ENCODE measurements at places on chromosomes 6 and 20.
A peak's percentile ranks its signal among the peaks of the same experiment; 100 is the strongest.

DNA sequence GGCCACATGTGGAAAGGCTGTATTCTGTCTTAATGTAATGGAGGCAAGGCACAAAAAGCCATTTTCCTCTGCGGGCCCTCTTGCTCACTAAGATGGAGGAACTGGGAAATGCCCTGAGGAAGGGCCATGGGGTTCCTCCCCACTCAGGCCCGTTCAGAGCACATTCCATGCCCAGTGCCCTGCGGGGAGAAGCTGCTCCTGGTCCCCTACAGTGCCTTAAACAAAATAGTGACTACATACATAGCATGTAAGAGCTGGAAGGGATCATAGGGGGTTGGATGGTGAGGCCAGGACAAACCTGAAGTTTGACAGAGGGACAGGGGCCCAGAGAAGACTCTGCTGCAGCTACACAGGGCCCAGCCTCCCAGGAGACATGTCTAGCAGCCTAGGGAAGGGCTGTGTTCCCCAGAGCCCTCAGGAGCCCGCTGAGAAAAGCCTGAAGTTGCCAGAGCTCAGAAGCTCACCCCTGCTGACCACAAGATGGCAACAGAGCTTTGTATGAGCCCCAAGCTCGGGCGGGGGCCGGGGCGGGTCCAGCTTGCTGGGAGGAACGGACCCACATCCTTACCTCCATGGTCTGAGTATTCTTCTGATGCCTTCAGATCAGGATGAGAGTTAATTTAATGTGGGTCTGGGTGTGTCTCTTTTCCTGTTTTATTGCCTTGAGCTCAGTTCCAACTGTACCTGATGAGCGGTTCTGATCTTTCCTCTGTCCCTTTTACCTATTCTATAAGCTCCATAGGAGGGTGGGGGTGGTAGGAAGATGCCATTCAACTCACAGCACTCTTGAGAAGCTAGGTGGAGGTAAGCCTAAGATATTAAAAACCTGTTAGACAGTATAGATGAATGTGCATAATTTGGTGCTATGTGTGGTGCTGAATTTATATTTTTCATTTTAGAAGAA is 242.9 kb downstream of the CDC5L start:
- DNase-seq = peak; percentile 49

DNA sequence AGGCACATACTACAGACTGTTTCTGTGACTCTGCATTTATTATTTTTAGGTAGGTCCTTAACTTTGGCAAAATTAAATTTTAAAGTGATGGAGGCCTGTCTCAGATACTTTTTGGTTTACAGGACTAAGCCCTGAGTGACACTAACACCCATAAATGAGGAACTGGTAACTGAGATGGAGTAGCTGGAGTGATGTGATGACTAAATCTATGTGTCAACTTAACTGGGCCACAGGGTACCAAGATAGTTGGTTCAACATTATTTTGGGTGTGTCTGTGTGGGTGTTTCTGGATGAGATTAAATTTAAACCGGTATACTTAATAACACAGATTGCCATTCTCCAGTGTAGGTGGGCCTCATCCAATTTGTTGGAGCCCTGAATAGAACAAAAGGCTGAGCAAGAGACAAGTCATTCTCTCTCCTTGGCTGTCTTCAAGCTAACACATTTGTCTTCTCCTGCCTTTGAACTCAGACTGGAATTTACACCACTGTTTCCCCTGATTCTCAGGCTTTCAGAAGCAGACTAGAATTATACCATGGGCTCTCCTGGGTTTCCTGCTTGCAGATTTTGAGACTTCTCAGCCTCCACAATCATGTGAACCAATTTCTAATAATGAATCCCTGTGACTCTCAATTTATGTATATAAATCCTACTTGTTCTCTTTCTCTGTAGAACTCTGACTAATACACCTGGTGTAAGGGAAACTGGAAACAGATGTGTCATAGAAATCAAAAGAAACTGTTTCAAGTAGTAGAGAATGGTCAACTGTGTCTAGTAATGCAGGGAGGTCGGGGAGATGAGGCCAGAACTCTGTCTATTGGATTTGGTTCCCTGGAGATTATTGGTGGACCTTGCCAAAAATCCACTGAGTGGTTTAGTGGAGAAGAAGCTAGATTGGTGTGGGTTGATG is 579.2 kb downstream of the EPM2A start:
- DNase-seq = no peak

DNA sequence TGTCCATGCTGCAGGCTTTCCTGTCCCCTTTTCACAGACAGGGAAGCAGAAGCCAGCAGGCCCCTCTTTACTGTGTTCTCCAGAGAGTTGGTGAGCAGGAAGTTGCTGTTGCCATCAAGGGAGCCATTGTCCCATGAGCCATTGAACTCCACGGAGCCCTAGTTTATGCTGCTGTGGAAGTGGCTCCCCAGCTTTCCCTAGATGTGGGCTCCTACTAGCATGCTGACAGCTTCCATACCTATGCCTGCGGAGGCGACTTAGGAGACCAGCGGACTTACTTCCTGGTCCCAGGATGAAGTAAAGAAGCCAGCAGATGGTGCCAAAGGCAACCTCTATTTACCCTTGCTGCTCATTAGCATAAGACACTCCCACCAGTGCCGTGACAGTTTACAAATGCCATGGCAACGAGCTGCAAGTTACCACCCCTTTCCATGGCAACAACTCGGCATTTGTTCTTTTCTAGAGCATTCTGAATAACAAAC is 30.8 kb upstream of the FKBP1A start:
- no peak for DNase-seq

DNA sequence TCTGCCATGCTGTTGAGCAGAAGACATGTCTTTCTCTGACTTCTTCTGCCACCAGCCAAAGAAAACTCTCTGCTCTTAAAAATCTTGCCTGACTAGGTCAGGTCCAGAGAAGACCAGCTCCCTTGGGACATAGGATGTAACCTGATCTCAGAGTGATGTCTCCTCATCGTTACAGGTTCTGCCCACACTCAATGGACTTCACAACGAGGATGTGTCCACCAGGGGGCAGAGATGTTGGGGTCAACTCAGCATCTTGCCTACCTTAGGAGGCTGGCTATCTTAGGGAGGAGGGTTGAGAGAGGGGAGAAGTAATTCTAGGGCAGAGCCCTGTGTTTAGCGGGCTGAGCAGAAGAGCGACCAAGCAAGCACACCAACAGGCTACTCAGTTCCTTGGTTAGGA is 207.6 kb upstream of the CDH4 start:
- DNase-seq = no peak

GRCh38 chr20:63972312-63973159 is 2.8 kb upstream of the ZNF512B start:
- DNase-seq = no peak

DNA sequence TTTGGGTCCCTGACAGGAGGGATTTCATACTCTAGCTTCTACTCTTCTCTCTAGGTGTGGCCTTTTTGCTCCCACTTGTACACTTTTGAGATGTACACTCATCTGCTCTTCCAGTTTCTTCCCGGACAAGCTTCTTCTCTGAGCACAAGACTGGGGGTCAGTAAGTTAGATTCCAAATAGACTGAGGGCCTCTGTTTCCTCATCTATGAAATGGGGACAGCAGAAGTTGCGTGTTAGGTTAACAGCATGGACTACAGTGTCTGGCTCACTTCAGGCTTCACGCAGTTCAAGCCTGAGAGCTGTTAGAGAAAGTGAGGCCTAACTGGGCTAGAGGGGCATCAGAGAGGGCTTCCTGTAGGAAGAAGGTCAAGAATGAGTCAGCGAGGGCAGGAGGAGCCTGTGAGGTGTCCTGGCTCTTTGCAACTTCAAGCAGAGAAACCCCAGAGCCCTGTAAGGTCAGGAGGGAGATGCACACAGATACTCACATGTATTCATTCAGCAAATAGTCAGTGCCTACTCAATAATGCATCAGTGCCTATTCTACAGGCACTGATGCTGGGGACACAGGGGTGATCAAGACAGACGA is 20.6 kb downstream of the XKR7 start:
- DNase-seq = no peak

- DNase-seq = no peak
Observed at GRCh38 chr20:19274412-19275015, 62.1 kb downstream of the SLC24A3 start.

DNA sequence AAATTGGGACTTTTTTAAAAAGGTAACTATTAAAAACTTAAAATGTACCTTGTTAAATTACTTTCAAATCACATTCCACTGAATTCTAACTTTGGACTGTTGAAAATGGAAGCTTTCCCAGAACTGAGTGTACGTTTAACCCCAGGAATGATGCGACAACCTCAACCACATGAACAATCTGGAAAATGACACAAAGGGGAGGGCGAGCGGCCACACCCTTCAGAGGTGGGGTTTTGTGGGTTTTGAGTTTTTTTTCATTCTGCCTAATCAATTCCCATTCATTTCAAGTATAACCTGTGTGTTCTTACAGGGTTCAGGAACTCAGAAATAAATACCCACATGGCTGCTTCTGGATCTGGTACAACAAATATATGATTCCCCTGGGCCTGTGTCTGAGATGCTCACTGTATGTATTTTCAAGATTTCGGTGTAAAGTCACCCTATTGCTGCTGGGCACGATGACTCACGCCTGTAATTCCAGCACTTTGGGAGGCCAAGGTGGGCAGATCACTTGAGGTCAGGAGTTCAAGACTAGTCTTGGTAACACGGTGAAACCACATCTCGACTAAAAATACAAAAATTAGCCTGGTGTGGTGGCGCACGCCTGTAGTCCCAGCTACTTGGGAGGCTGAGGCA is 21.6 kb downstream of the CNKSR3 start:
- DNase-seq = no peak

DNA sequence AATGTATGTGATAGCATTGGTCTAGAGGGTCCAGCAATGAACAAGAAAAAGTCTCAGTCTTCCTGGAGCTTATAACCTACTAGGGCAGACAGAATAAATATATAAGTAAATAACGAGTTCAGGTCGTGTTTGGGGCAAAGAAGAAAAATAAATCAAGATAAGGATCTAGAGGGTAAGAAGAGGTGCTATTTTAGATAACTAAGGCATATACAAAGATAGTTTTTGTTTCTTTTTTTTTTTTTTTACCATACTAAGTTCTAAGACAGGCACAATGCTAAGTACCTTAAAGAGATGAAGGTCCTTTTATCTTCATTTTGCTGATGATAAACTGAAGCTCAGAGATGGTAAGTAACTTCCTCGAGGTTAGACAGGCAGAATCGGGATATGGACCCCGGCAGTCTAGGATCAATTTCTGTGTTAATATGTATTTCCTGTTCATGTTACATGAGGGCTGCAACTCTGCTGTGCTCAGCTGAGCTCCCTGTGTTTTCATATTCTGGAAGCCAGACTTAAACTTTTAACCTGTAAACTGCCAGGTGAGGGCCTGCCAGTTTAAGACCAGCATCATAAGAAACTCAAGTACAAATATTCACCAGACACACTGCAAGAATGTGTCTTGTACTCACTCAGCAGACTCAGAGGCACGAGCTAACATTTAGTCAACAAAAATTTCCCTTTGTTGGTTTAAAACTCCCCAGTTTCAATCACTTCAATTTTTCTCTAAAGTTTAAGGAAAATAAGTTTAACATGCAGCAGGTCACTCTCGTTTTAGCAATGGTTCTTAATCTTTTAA is 23.3 kb downstream of the SESN1 start:
- DNase-seq = no peak

GRCh38 chr6:148550569-148550968 is 196.3 kb upstream of the UST start:
- no peak for DNase-seq

- no peak for DNase-seq
Observed at GRCh38 chr6:113669606-113670005, 187.5 kb upstream of the MARCKS start.

GRCh38 chr20:10129749-10130148 is 88.9 kb upstream of the SNAP25 start:
- DNase-seq = no peak

DNA sequence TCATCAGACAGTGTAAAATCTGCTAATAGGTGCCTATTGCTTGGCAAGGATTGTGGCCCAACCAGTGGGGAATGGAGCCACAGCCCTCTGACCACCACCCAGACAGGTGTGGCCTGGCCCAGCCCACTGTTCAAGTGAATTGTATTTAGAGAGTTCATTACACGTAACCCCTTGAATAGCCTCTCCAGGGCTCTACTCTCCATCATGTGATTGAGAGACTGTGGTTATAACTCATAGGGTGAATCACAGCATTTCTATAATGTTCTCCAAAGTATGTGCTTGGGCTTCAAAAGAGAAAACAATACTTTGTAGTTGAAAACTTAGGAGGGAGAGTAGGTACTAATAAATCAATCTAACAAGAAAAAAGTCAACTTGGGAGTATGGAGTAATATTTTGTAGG is 38.4 kb downstream of the ALDH8A1 start:
- DNase-seq = no peak

GRCh38 chr6:70119218-70119835 is 183.6 kb downstream of the COL9A1 start:
- no peak for DNase-seq

DNA sequence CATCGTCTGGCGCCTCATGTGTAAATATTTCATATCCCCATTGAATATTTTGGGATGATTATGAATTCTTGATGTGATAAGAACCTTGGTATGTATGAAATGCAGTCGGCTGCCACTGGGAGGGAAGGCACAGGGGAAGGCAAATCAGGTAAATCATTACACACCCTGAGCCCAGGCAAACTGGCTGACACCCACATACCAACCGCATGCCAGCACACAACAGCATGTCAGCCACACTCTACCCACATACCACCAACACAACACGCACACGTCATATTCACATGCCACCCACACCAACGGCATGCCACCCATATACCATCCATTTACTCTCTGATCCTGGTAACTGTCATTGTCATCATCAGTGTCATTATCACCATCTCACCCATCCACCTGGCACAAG is 28.3 kb upstream of the MDGA1 start:
- no peak for DNase-seq

GRCh38 chr6:5767471-5767870 is 239.3 kb downstream of the NRN1 start:
- no peak for DNase-seq

DNA sequence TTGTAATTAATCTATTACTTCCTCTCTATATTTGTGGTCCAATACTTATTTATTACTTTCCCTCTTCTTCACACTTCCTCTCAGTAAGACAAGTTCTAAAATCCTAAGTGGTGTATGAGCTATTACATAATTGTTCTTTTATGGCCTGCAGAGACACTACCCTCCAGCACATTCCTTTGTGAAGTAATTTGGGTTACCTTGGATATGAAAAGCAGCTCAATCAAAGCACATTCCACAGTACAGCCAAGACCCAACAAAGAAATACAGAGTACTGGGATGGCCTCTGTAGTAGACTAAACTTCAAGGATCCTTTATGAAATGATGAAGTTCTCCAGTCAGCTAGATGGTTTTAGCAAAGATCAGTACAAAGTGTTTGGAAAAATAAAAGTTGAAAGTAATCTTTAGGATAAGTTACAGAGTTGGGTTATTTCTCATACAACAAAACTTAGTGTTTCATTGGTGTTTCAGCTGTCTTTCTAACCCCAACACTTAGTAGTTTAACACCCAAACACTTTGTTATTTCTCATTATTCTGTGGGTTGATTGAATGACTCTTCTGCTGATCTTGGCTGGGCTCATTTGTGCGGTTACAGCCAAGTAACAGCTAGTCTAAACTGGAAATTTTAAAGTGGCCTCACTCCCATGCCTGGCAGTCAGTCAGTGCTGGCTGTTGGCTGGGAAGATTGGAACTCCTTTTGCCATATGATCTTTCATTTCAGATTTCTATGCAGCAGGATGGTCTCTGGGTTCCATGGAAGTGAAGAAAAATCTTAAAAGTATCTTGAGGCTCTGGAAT is 161.5 kb upstream of the POU3F2 start:
- DNase-seq = no peak

- DNase-seq = no peak
Observed at GRCh38 chr6:90420500-90420899, 123.9 kb upstream of the BACH2 start.

All from T-helper 2 cell treated with Interferon-gamma antibody and Interleukin-4, amounts not matched to agents 5 μg/mL and 100 μg/mL, for 36 hours (primary cell).